ENCODE measurements at places on chromosomes 6 and 20.

GRCh38 chr6:140440223-140440835 is 1065.9 kb upstream of the CITED2 start:
- DNase-seq: no peak

DNA sequence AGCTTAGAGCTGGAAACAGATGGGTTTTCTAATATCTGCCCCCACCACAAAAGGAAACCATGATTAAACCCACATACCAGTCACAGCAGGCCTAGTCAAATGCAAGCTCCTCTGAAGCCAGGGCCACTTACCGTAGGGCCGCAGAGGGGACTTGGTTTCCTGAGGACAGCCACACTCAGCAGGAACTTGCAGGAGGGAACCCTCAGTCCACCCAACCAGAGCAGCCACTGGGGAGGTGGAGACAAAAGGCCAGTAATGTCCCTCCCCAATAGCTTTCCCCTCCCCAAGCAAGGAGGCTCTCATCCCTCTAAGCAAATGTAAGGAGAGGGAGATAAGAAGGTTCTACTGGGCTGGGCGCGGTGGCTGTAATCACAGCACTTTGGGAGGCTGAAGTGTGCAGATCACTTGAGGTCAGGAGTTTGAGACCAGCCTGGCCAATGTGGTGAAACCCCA is 384.4 kb upstream of the JARID2 start:
- DNase-seq: no peak

- no peak for DNase-seq
Observed at GRCh38 chr6:81744131-81744530, 8.3 kb downstream of the TENT5A start.

DNA sequence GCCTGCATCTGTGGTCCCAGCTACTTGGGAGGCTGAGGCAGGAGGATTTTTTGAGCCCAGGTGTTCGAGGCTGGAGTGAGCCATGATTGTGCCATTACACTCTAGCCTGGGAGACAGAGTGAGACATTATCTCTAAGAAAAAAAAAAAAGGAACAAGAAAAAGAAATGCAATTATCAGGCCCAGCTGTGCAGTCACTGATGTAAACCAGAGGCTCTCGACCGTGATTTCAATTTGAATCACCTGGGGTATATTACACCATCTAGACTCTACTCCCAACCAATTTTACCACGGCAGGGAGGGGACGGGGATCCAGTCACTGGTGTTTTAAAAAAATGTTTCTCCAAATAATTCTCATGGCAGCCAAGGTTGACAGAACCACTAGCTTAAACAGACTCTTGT is 48.8 kb upstream of the NKX2-2 start:
- DNase-seq: no peak

DNA sequence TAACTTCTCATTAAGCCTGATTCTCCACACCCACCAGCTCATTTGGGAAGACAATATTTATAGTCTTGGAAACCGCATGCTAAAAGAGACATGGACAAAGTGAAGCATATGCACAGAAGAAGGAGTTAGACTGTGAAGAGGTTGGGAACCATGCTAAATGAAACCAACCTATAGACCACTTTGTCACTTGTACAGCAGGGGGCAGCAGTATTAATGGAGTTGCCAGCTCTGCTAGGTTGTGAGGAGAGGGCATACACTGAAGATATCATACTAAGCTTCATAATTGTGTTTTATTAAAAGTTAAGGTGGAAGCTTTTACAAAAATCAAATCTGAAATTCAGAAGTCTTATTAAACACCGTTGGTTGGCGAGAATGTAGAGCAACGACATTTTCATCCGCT is 38.3 kb upstream of the HMGCLL1 start:
- DNase-seq: no peak

DNA sequence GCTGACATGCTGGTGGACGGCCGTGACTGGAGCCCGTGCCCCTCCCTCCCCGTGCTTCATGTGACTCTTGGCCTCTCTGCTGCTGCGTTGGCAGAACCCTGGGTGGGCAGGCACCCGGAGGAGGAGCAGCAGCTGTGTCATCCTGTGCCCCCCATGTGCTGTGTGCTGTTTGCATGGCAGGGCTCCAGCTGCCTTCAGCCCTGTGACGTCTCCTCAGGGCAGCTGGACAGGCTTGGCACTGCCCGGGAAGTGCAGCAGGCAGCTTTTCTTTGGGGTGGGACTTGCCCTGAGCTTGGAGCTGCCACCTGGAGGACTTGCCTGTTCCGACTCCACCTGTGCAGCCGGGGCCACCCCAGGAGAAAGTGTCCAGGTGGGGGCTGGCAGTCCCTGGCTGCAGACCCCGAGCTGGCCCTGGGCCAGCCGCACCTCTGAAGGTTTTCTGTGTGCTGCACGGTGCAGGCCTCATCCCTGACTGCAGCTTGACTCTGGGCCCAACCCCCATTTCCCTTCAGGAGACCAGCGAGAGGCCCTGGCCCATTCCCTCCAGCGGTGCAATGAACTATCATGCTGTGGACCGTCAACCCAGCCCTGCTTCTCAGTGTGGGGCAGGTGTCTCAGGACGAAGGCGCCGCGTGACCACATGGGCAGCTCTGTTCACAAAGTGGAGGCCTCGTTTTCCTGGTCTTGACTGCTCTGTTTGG is 8.1 kb downstream of the NPBWR2 start:
- no peak for DNase-seq

DNA sequence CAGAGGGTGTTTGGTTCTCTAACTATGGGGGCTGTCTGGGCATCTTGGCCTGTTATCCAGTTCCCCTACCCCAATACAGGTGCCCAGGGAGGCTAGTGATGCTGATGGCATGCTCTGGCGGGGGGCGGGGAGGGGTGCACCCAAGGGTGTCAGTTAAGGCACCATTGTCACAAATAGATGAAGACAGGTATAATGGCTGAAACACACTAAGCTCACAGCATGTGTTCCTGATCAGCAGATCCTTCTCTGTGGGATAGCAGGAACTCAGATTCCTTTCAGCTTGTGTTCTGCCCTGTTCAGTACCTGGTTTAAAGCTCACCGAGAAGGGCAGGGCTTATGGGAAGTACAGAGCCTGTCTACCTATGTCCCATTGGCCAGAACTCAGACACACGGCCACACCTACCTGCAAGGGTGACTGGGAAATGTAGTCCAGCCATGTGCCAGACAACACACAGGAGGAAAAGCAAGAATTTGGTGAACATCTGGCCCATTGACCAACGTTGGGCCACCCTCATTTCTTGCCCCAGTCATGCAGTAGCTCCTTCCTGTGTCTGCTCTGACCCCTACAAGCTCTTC is 3.4 kb upstream of the RSPO4 start:
- no peak for DNase-seq

GRCh38 chr20:48259456-48259855 is 474.2 kb upstream of the SULF2 start:
- no peak for DNase-seq

GRCh38 chr6:4017834-4018170 is 61.1 kb downstream of the FAM217A start:
- no peak for DNase-seq

DNA sequence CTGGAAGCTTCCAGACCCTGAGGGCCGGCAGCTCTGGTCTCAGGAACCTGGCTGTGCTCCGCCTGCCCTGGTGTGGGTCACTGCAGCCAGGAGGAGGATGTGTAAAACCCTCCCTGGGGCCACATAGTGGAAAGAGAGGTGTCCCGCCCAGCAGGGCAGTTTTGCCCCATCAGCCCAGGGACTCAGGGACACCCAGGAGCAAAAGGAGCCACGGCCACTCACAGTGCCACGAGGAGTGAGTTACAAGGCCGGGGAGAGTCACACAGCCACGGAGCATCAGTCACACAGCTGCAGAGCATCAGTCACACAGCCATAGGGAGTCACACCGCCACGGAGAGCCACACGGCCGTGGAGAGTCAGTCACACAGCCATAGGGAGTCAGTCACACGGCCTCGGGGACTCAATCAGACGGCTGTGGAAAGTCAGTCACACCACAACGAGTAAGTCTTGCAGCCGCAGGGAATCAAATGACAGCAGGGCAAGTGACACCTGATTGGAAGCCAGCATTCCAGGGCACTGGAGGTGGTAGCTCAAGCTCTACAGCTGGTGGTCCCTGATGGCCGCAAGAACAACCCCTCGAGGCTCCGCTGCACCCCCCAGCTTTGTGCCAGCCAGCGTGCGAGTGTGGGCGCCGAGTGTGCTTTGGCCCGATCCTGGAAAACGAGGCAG is 60.9 kb downstream of the DLL1 start:
- DNase-seq: no peak

DNA sequence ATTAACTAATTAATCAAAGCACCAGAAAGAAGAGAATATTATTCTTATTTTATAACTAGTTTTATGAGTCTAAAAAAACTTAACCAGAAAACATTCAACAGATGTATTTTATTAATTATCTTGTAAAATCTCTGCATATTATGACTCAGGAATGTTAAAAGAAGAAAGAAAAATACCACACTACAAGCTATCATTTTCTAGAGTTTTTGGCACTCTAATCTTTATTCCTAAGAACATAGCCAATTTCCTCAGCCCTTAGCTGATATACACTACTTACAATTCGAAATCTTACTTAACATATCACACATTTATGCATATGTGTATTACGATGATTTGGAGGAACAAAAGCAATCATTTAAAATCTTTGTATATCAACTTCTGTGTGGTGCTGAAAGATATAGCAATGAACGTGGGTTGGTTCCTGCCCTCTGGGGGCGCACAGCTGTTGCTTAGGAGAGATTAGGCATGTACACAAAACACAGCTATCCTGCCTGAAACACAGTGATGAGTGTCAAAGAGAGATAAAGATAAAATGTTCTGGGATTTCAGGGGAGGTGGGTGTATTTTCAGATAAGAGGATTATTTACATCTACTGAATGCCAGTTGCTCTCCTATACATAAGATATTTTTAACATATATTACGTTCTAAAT is 404.5 kb downstream of the SYNE1 start:
- DNase-seq: no peak

DNA sequence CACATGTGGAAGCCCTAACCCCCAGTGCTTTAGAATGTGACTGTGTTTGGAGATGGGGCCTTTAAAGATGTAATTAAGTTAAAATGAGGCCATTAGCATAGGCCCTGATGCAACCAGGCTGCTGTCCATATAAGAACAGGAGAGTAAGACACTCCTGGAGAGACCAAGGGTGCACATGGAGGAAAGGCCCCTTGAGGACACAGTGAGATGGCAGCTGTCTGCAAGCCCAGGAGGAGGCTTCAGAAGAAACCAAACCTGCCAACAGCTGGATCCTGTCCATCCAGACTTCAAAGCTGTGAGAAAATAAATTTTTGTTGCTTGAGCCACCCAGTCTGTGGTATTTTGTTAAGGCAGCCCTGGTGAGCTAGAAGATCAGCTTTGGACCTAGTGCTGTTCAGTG is 16.8 kb upstream of the SNRPB2 start:
- no peak for DNase-seq

All from stimulated activated CD8-positive, alpha-beta memory T cell treated with anti-CD3 and anti-CD28 coated beads, Interleukin-2, amount 100 ng/mL, for 1 hour (primary cell).